NCI-H510A (cell line): ENCODE measurements at places on chromosomes 6 and 20.

- DNase-seq: no peak
Measured at GRCh38 chr20:10271494-10272219, 53.0 kb downstream of the SNAP25 start.

GRCh38 chr20:38343311-38344106 is 2.8 kb upstream of the LBP start:
- DNase-seq: no peak

GRCh38 chr6:150435832-150436231 is 67.0 kb downstream of the IYD start:
- no peak for DNase-seq

DNA sequence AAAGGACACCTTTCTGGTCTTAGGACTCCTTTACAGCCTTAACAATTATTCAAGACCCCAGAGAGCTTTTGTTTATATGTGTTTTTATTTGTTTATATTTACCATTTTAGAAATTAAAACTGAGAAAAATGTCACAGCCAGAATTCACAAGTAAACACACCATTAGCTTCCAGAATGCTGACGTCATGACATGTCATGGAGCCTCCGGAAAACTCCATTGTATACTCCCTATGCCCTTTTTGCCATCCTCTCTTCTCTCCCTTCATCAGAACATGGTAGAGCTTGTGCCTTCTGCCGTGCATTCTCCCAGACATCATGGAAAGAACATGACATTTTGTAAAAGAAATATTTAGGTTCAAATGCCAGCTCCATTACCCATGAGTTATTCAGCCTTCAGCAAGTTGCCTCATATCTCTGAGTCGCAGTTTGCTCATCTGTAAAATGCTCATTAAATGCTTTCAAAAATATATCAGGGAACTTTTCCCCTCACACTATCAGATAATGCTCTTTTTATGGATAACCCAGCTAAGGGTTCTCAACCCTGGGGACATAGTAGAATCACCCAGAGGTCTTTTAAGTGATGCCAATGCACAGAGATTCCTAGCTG is 27.8 kb downstream of the TNFAIP3 start:
- no peak for DNase-seq

- DNase-seq: no peak
Measured at GRCh38 chr6:27694547-27694874, 217.7 kb downstream of the OR2B2 start.

GRCh38 chr6:134589512-134589911 is 271.6 kb upstream of the SGK1 start:
- no peak for DNase-seq

DNA sequence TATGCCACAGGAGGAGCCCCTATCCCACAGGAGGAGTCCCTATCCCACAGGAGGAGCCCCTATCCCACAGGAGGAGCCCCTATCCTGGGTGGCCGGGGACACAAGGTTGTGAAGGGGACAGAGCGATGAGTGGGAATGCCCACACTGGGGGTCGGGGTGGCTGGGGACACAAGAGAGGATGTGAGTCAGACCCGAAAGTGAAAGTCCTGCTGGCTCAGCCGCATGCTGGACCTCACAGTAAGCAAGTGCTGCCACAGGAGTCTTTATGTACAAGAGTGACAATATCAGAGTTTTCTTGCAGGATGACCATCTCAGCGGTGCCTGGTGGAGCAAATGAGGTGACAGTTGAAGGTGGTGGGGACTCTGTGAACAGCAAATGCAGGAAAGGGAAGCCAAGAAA is 93.7 kb downstream of the PSMB1 start:
- DNase-seq: no peak

DNA sequence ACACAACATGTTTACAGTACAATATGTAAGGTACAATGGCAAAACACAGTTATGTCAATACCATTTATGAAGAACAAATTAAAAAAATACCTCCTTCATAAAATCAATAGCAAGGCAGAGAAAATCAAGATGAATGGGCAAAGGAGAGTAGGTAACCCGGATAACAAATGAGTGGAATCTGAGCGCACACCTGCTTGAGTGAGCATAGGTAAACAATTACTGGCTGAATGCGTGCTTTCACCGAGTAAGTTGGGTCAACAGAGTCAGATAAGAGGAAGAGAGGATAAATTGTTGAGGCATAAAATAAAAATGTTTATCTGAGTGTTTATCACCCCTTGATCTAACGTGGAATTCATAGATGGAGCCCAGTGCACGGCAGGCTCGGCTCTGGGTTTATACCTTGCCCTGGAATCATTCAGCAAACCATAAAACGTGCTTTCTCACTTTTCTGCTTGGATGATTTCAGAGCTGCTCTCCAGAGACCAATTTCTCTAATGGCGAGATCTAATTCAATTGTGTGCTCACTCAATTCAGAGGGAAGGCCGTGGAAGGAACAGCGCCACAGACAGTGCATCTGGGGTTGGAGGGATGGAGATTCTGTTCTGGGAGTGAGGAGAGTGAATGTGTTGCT is 224.8 kb upstream of the MAP3K7 start:
- DNase-seq: peak; percentile 20

GRCh38 chr6:63904650-63905248 is 269.1 kb downstream of the PHF3 start:
- no peak for DNase-seq
